SK-N-SH (cell line): ENCODE measurements at places on chromosomes 16 and 17. TPM values are rescaled to one million over a fixed set of nuclear protein-coding genes. Genes with fewer than 3 reads are reported as not detected.

HELZ gene
- polyA plus RNA-seq: 4.3 and 5.8 TPM in 2 replicates

- H3K27me3 ChIP-seq: no peaks in the 10 kb centered on the region
- peaks cover 45% of the 10 kb centered on the region for H3K36me3 ChIP-seq
- no peak for DNase-seq
- H3K4me1 ChIP-seq: peaks cover 20% of the 10 kb centered on the region
- H3K27ac ChIP-seq: peak overlapping the region; percentile 100
Observed at GRCh38 chr17:59842901-59843652, 49.7 kb downstream of the TUBD1 start.

GRCh38 chr17:7634384-7634783 lies 4.4 kb downstream of the SHBG start:
- H3K4me3 ChIP-seq: no peak overlapping the region
- H3K4me1 ChIP-seq: peaks cover 10% of the 10 kb centered on the region; the same call in 1 of the 2 replicates
- peak; percentile 89 for DNase-seq
- no peaks in the 10 kb centered on the region for H3K27me3 ChIP-seq

C17orf78 gene
- polyA plus RNA-seq: not detected in 2 replicates

- no peaks in the 10 kb centered on the region for H3K36me3 ChIP-seq
- 0 out of 2 replicates have a peak, but pooled peaks cover 5% of the 10 kb centered on the region for H3K4me1 ChIP-seq
- no peak overlapping the region for H3K4me3 ChIP-seq
Observed at GRCh38 chr17:43333433-43333943, 65.3 kb upstream of the ARL4D start.

- H3K27me3 ChIP-seq: peaks cover 74% of the 10 kb centered on the region
- H3K27ac ChIP-seq: no peak overlapping the region
- H3K4me1 ChIP-seq: no peaks in the 10 kb centered on the region; the same call in 1 of the 2 replicates
- no peaks in the 10 kb centered on the region for H3K36me3 ChIP-seq
Observed at GRCh38 chr17:49985310-49985990, 9.6 kb downstream of the DLX3 start.

DNA sequence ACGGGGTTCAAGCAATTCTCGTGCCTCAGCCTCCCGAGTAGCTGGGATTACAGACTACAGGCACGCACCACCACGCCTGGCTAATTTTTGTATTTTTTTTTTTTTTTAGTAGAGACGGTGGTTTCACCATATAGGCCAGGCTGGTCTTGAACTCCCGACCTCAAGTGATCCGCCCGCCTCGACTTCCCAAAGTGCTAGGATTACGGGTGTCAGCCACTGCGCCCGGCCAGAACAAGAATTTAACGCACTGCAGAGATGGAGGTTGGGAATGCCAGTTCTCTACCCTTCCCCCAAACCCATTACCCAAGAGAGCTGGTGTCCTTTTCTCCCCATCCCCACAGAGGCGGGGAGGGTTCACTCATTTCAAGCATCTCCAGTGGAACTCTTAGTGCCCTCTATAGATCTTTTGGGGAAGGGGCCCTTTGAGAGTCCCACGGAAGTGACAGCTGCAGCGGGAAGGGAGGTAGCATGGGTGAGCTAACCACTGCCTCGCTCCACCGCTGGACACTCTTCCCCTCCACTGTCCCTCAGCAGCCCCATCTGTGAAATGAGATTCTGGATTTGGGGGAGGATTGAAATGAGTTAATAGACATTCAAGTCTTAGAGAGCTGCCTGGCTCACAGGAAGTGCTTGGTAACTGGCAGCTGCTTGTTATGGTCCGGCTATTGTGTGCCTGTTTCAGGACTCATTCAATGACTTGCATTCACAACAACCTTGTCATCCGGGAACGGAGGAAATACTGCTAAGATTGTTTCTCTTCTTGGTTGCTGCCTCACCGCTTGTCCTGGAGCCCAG lies 3.5 kb upstream of the UBALD2 start:
- no peaks in the 10 kb centered on the region for H3K36me3 ChIP-seq
- no peak overlapping the region for H3K4me3 ChIP-seq
- no peak for DNase-seq
- H3K27me3 ChIP-seq: no peaks in the 10 kb centered on the region

DNA sequence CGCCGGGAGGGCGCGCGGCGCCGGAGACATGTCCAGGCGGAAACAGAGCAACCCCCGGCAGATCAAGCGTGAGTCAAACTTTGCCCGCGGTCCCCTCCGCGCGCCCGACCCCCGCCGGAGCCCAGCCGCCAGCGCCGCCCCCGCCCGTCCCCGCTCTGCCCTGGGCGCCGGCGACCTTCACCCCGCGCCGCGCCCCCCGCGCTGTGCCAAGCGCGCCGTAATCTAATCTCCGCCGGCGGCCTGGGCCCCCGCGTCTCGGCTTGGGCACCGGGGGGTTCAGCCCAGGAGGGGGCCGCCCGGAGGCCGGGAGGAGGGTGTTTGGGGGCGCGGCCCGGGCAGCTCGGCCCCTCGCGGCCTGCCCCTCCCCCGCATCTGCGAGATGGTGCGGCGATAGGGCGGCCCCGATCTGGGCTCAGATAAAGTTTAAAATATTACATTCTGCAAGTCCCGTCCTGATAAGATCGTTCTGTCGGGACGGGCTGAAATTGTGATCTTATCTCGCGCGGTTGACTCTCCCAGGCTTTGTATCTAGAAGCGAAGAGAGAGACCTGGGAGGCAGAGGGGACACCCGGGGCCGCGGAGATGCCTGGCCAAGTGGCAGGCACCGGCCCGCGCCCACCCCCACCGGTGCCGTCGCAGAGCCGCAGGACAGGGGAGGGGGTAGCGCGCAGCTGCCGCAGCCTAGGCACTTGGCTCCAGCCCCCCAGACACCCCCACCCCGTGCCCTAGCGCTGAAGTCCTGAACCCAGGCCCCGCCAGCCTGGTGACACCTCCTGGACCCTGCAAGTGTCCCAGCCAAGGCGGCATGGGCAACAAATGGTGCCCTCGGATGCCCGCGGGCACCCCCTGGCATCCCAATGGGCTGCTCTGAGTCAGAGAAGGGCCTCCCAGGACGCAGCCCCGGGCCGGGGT lies 787 bp downstream of the ZFPM1 start:
- H3K4me1 ChIP-seq: peaks cover 13% of the 10 kb centered on the region; the same call in 1 of the 2 replicates
- peak; percentile 65 for DNase-seq
- H3K36me3 ChIP-seq: no peaks in the 10 kb centered on the region
- H3K4me3 ChIP-seq: peak overlapping the region; percentile 78
- H3K27me3 ChIP-seq: no peaks in the 10 kb centered on the region
- peak overlapping the region; percentile 73 for H3K27ac ChIP-seq

- H3K27ac ChIP-seq: no peak overlapping the region
- H3K27me3 ChIP-seq: no peaks in the 10 kb centered on the region
- no peak overlapping the region for H3K4me3 ChIP-seq
- no peaks in the 10 kb centered on the region for H3K4me1 ChIP-seq
- no peaks in the 10 kb centered on the region; the same call in 1 of the 2 replicates for H3K36me3 ChIP-seq
Observed at GRCh38 chr16:2966808-2967191, 2.3 kb upstream of the PAQR4 start.

GRCh38 chr17:63635787-63636186 lies 13.6 kb downstream of the MAP3K3 start:
- DNase-seq: no peak
- H3K27me3 ChIP-seq: no peaks in the 10 kb centered on the region
- H3K36me3 ChIP-seq: peaks cover 36% of the 10 kb centered on the region
- no peak overlapping the region for H3K27ac ChIP-seq

- 0 out of 2 replicates have a peak overlapping the region, but pooled peaks have one; percentile 75 for H3K4me3 ChIP-seq
- peaks cover 10% of the 10 kb centered on the region; the same call in 1 of the 2 replicates for H3K4me1 ChIP-seq
- no peak for DNase-seq
- H3K36me3 ChIP-seq: no peaks in the 10 kb centered on the region
- no peaks in the 10 kb centered on the region for H3K27me3 ChIP-seq
Observed at GRCh38 chr16:81447383-81448101, 2.9 kb downstream of the CMIP start.

DNA sequence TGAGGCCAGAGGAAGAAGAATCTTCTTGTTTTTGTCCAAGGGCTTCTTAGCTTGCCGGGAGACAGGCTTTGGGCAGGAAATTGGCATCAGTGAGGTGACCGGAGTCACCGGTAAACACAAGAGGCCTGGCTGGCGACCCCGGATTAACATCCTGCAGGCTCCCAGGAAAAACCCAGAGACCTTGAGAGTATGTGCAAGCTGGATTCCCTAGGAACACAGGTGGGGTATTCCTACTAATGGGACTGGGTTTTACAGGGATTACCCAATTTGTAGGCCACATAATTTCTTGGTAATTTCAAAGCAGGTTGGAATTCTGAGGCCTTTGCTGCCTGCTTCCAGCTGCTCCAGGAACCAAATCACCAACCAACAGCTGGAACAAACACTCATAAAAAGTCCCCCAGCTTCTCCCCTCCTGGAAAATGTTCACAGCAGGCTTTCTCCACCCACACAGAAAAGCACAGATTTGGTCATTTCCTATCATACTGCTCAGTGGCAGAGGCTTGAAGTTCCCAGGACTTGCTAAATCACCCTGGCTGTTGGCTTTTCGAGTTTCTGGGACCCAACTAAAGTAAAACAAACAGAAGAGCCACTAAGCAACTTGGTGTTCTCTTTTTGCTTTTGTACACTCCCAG lies 258.8 kb downstream of the IRF8 start:
- no peaks in the 10 kb centered on the region for H3K4me1 ChIP-seq
- no peak for DNase-seq

ABCC6 gene
- polyA plus RNA-seq: 0.23 and 0.71 TPM in 2 replicates

GRCh38 chr16:22726868-22727267 lies 87.1 kb upstream of the HS3ST2 start:
- peak; percentile 17 for DNase-seq
- H3K36me3 ChIP-seq: no peaks in the 10 kb centered on the region
- H3K4me3 ChIP-seq: no peak overlapping the region
- H3K27ac ChIP-seq: no peak overlapping the region
- H3K4me1 ChIP-seq: no peaks in the 10 kb centered on the region

DNA sequence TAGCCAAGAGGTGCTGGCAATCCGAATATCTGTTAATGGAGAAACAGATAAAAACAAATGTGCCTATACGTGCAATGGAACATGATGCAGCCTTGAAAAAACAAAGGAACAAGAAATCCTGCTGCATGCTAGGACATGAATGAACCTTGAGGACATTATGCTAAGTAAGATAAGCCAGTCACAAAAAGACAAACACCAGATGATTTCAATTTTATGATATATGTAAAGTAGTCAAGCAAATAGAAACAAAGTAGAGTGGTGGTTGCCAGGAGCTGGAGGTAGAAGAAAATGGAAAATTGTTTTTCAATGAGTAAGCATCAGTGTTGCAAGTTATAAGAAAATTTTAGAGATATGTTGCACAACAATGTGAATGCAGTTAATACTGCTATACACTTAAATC lies 409.7 kb upstream of the CDH8 start:
- DNase-seq: no peak
- H3K36me3 ChIP-seq: no peaks in the 10 kb centered on the region
- H3K4me3 ChIP-seq: no peak overlapping the region
- no peaks in the 10 kb centered on the region for H3K4me1 ChIP-seq
- no peaks in the 10 kb centered on the region for H3K27me3 ChIP-seq

DNA sequence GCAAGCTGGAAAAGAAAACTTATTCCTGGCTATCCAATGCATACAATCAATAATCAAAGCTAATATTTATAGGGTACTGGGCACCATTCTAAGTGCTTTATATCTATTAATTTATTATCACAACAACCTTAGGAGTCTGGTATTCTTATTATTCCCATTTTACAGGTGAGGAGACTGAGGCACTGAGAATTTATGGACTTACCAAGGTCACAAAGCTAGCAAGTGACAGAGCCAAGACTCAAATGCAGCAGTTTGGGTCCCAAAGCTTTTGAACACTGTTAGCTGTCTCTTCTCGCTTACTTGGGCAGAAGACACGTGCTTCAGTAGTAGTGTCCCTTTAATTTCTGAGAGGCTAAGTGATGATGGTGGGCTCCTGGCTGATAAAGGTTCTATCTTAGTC lies 152.6 kb downstream of the AATF start:
- no peak overlapping the region for H3K4me3 ChIP-seq
- peaks cover 35% of the 10 kb centered on the region for H3K36me3 ChIP-seq
- peaks cover 14% of the 10 kb centered on the region; the same call in 1 of the 2 replicates for H3K4me1 ChIP-seq
- DNase-seq: no peak
- no peak overlapping the region for H3K27ac ChIP-seq

KRT28 gene
- polyA plus RNA-seq: not detected in 2 replicates

- no peak for DNase-seq
- H3K27ac ChIP-seq: no peak overlapping the region
- H3K27me3 ChIP-seq: no peaks in the 10 kb centered on the region
- no peaks in the 10 kb centered on the region for H3K4me1 ChIP-seq
- no peak overlapping the region for H3K4me3 ChIP-seq
Observed at GRCh38 chr16:82935766-82936165, 309.0 kb downstream of the CDH13 start.

GRCh38 chr16:85372627-85373372 lies 240.3 kb upstream of the GSE1 start:
- peaks cover 25% of the 10 kb centered on the region for H3K4me1 ChIP-seq
- DNase-seq: no peak
- no peak overlapping the region for H3K4me3 ChIP-seq
- no peaks in the 10 kb centered on the region for H3K36me3 ChIP-seq
- H3K27ac ChIP-seq: peak overlapping the region; percentile 44
- H3K27me3 ChIP-seq: no peaks in the 10 kb centered on the region

GRCh38 chr16:68242926-68243858 lies 2.0 kb upstream of the PLA2G15 start:
- no peaks in the 10 kb centered on the region for H3K27me3 ChIP-seq
- no peak overlapping the region for H3K4me3 ChIP-seq
- H3K4me1 ChIP-seq: peaks cover 7% of the 10 kb centered on the region; the same call in 1 of the 2 replicates
- no peak overlapping the region for H3K27ac ChIP-seq
- DNase-seq: no peak
- no peaks in the 10 kb centered on the region for H3K36me3 ChIP-seq

C16orf95 gene
- polyA plus RNA-seq: 3.6 and 5.0 TPM in 2 replicates

DNA sequence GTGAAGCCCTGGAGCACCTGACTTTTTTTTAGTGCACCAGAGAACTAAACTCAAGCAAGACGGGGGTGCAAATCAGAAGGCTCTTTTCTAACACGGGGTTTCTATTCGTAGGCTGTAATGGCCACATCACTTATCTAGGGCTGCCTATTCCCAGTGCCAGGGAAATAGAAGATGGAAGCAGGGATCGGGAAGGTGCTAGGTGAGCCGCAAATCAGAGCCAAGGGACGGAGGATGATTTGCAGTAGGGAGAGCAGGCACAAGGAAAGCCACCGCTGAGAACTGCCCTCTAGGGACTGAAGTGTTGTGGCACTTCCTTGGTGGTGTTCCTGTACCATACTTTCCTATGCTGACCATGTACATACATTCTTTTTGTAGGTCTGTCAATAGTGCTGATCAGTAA lies 7.8 kb upstream of the SLC46A1 start:
- no peak overlapping the region for H3K4me3 ChIP-seq
- H3K4me1 ChIP-seq: no peaks in the 10 kb centered on the region

CDK12 gene
- polyA plus RNA-seq: 11.6 and 15.7 TPM in 2 replicates

GRCh38 chr17:18107971-18108370 lies 585 bp upstream of the MYO15A start:
- H3K4me3 ChIP-seq: no peak overlapping the region
- H3K36me3 ChIP-seq: peaks cover 4% of the 10 kb centered on the region; the same call in 1 of the 2 replicates
- H3K27ac ChIP-seq: peak overlapping the region; percentile 8; the same call in 1 of the 2 replicates
- no peaks in the 10 kb centered on the region for H3K27me3 ChIP-seq

EFCAB5 gene
- 0.05 TPM in 1 of 2 replicates, not detected in the other for polyA plus RNA-seq

C16orf96 gene
- polyA plus RNA-seq: 0.05 TPM in 2 replicates

DNA sequence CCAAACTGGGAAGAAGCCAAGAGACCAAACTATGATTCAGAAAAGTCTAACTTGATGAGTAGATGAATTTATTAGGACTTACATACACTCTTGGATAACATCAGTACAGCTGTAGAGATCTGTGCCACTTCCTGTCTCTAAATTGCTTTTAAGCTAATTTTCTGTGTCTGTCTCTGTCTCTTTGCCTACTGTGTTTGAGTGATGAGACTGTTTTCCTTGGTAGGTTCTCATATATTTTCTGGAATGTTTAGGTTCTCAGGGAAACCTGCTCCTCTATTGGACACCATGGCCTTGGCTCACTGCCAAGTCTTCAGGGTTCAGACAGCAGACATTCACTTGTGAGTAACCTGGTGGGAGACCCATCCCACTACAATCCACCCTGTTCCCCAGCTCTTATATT lies 103.5 kb upstream of the KIF2B start:
- H3K4me3 ChIP-seq: no peak overlapping the region
- H3K4me1 ChIP-seq: peaks cover 4% of the 10 kb centered on the region
- peak; percentile 30 for DNase-seq
- H3K36me3 ChIP-seq: no peaks in the 10 kb centered on the region
